ENCODE measurements at places on chromosomes 16 and 17.

- DNase-seq: peak; percentile 33
Observed at GRCh38 chr16:16120382-16121184, 102.7 kb downstream of the ABCC6 start.

DNA sequence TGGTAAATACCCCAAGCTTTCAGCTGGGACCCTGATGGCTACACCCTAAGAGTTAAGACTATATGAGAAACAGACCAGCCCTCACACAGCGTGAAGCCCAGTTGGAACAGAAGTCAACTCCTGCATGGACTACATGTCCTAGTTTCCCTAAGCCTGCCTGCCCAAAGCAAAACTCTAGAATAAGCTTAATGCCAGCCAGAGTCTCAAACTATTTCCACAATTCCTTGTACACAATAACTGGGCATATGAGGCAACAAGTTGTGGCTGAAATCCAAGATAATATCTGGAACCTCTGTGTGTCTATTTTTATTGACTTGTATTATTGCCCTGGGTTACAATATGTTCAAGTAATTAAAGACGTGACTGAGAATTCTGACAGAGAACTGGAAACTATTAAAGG is 19.4 kb downstream of the MYH10 start:
- DNase-seq: no peak

DNA sequence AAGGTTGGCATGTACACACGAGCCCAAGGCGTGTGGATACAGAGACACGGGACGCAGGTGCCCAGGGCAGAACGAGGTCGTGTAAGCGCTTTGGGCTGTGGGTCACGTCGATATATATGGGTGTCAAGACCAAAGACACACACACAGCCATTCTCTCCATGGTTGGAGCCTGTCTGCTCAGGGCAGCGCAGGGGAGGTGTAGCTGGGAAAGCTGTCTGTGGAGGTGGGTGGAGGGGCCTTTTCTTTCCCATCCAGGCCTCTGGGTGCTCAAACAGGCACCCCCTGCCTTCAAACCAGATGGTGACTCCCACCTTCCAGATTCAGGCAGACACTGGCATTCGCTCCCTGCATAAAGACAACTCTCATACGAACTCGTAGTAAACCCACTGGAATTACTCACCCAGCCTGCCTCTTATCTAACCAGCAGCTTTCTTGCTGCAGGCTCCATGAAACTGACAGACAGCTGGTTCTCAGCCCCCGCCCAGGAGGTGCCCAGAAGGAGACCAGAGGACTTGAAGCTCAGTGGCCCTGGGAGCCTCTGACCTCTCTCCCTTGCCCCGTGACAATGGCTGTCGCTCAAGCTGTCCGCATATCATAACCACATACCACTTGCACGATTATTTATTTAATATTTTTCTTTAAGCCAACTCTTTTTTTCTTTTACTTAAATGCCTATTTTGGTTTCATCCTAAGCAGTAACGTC is 237.1 kb downstream of the KATNIP start:
- no peak for DNase-seq

GRCh38 chr16:1277617-1278282 is 21.9 kb downstream of the TPSD1 start:
- no peak for DNase-seq

- DNase-seq: no peak
Observed at GRCh38 chr16:3980253-3981111, 100.0 kb upstream of the CREBBP start.

DNA sequence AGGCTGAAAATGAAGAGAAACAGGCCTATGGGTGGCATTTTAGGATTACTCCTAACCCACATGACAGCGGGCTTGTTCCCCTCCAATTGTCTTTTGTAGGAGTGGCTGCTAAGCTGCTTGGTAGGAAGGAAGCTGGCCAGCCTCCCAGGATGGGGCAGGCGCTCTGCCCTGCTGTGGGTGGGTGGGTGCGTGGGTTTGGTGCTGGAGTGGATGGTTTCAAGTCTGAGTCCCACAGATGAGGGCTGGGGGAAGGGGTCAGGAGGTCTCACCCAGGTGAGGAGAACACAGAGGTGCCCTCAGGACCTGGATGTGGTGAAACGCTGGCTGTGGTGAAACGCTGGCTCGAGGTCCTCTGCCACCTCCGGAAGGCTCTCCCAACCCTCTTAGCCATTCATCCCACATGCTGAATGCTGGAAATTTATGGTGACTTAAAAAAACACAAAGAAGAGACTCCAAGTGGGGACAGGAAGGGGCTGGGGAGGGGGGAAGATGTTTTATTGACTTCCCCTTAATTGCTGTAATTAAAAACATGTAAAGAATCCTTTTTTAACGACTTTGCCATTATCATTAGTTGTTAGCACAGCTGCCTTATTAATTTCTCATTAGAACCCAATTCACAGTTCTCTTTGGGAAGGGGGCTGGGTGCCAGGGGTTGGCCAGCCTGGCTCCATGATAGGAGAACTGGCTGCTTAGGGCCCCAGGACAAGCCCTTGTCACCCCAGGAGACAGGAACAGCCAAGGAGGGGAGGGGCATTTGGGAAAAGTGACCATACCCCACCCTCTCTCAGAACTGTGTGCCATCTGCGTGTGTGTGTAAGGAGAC is 153.5 kb upstream of the CDC42EP4 start:
- no peak for DNase-seq

GRCh38 chr16:14354561-14355351 is 275.3 kb downstream of the PARN start:
- DNase-seq: no peak

GRCh38 chr17:28878158-28878910 is 19.2 kb downstream of the FLOT2 start:
- no peak for DNase-seq

DNA sequence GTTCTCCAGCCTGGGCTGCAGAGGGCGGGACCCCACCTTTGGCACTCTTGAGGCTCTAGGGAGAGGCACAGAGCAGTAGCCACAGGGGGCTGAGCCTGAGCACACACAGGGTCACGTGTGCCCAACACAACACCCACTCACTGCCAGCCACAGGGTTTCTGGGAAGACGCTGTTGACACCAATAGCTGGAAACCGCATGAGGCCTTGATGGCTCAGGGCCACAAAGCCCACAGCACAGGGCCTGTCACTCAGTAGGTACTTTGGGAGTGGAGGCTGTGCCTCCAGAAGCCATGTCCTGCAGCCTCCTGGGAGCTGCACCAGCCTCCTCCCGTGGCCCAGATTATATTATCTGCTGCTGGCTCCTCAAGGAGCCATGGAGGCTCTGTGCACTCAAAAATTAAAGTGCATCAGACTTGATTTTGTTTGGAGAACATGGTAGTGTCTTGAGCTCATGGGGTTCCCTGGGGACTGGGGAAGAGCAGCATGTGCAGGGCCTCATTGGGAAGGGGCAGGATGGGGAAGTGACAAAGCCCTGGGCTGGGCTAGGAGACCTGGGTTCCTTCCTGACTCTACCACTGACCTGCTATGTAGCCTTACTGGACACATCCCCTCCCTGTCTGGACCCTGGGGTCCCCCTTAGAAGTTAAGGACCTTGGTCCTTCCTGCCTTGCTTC is 12.5 kb upstream of the SREBF1 start:
- DNase-seq: no peak

DNA sequence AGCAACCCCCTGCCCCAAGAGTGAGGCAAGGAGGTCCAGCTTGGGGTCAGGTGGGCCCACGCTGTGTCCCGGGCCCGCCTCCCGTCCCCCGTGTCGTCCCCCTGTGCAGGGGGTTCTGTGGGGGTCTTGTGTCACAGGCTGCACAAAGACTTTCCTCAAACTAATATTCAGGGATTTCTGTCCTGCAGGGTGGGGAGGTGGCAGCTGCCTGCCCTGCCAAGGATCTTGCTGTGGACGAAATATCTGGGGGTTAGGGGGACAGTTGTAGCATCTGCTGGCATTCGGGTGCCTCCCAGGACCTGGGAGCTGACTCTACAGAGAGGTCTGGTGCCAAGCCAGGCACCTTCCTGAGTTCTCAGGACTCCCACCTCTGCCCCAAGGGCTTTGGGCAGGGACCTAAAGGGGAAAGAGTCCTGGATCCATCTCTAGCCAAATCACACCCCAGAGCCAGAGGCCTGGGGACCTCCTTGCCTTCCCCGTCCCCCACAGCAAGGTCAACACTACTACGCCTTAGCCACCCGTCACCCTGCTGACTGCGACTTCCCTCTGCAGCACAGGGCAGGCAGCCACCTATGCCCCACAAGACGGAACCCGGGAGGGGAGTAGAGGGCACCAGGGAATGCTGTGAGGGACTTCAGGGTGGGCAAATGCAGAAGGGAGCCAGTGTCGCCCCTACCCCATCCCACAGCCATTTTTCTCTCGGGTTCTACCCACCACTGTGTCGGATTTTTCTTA is 59.3 kb downstream of the TMEM132E start:
- no peak for DNase-seq

DNA sequence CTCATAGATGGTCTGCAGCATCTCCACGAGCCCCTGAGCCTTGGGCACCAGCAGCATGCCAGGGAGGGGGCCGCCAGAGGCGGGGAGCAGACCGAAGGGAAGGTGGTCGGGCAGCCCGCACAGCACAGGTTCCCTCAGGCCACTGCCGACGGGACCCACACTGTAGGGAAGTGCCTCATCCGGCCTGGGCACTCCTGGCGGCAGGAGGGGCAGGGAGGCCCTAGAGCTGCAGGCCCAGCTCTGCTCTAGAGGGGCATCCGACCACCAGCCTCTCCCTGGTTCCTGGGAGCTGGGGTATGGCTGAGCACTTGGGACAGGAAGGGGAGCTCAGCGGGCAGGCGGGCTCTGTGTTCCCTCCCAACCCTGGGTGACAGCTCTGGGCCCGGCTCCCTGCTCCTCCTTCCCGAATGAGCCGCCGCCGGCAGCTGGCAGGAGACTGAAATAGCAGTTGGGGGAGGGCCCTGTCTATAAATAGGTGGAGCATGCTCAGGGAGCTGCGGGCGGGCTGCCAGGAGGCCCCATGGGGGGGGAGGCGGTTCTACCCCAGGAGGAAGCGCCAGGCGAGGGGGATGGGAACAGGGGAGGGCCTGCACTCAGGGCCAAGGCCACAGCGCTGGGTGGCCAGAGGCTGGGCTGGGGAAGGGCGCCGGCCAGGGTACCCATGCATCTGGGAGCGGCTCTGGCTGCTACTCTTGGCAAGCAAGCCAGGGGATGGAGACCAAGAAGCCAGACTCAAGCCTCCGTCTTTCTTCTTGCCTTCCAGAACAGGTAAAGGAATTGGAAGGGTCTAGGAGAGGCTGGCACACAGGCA is 12.4 kb downstream of the HDAC5 start:
- DNase-seq: peak; percentile 98

- no peak for DNase-seq
Observed at GRCh38 chr17:72512649-72513556, 392.1 kb downstream of the SOX9 start.

- no peak for DNase-seq
Observed at GRCh38 chr17:927611-928461, 51.7 kb downstream of the NXN start.

GRCh38 chr16:78729687-78730086 is 630.2 kb downstream of the WWOX start:
- DNase-seq: no peak

- no peak for DNase-seq
Observed at GRCh38 chr16:27985981-27986380, 77.5 kb downstream of the GSG1L start.

GRCh38 chr17:49018116-49018612 is 21.0 kb downstream of the IGF2BP1 start:
- no peak for DNase-seq

GRCh38 chr16:27719106-27719445 is 169.1 kb downstream of the KATNIP start:
- DNase-seq: no peak

- DNase-seq: no peak
Observed at GRCh38 chr17:83173914-83174361, 94.5 kb downstream of the METRNL start.

- DNase-seq: peak; percentile 23
Observed at GRCh38 chr17:57355090-57355859, 99.0 kb downstream of the MSI2 start.

GRCh38 chr16:87392821-87393679 is 914 bp downstream of the MAP1LC3B start:
- peak; percentile 54 for DNase-seq

- peak; percentile 32 for DNase-seq
Observed at GRCh38 chr16:24151482-24151939, 104.6 kb upstream of the CACNG3 start.

GRCh38 chr17:35743626-35744328 is 9.3 kb downstream of the GAS2L2 start:
- peak; percentile 11 for DNase-seq

DNA sequence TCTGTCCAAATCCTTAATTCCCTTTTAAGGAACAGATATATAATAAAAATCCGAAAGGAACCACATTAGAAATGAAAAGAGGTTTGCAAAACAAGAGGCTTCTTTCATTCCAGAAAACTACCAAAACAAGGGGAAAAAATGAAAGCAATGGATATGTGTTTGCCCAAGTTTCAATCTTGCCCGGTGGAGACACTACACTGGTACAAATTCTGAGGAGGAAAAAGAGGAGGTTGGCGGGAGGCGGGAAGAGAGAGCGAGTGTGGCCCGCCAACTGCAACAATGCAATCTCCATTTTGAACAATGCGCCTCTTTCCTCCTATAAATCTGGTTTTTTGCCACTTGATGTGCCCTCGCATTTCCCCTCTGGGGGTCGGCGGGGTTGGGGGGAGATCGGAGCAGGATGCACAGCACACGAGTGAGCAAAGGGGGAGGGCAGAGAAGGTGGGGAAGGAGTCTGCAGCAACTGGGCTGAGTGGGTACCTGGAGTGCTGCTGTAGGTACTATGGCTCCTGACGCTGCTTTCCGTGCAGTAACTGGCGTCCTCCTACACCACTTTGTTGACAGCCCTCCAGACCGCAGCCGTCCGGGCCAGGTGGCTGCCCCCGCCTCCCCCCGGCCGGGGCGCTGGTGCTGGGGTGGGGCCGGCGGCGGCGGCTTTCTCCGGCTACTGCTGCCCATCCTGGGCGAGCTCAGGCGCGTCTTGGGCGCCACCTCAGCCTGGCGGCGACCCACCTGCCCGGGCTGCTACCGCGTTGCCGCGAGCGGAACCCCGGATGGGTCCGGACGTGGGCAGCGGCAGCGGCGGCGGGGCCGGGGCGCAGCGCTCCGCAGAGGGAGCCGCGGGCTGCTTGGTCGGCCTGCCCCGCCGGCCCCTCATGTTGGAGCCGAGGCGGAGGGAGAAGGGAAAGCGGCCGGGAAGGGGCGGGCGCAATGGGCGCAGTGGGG is 93.8 kb upstream of the PLEKHM1 start:
- DNase-seq: no peak

DNA sequence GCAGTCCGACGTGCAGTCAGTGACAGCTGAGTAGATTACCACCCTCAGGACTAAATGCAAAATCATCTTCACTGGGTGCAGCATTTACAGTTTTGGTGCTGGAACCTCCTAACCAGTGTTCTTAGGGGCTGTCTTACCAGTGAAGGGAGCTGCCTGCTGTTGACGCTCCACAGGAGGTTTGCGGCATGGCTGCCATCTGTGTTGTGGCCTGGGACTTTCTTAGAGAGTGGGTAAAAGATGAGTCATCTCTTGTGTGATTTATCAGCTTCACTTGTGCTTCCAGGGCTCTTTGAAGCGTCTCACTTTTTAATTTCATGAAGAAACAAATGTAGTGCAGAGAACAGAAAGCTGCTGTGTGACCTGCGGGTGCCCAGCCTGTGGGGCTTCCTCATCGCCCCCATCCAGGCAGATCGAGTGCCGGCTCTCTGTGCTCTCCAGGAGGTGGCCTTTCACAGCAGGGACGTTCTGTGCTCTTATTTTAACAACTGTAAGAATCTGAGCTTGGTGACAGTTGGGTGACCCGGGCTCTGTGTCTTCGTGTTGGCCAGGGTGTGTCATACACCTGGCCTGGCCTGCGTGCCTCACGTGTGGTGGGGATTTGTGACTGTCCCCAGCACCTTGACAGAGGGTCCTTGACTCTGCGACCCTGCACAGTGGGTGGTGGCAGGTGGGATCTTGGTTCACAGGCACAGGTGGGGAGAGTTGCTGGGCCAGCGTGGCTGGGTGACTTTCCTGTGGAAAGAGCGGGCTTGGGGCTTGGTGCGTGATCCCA is 24.3 kb upstream of the ZNF750 start:
- DNase-seq: peak; percentile 58

- peak; percentile 21 for DNase-seq
Observed at GRCh38 chr16:70644763-70645597, 1.4 kb upstream of the IL34 start.
